AG08396 (cell line): ENCODE measurements at places on chromosomes 3 and 15.
A peak's percentile ranks its signal among the peaks of the same experiment; 100 is the strongest.

- DNase-seq = peak; percentile 73
These were observed 6.5 kb upstream of the DNASE1L3 start for GRCh38 chr3:58217209-58217811.

DNA sequence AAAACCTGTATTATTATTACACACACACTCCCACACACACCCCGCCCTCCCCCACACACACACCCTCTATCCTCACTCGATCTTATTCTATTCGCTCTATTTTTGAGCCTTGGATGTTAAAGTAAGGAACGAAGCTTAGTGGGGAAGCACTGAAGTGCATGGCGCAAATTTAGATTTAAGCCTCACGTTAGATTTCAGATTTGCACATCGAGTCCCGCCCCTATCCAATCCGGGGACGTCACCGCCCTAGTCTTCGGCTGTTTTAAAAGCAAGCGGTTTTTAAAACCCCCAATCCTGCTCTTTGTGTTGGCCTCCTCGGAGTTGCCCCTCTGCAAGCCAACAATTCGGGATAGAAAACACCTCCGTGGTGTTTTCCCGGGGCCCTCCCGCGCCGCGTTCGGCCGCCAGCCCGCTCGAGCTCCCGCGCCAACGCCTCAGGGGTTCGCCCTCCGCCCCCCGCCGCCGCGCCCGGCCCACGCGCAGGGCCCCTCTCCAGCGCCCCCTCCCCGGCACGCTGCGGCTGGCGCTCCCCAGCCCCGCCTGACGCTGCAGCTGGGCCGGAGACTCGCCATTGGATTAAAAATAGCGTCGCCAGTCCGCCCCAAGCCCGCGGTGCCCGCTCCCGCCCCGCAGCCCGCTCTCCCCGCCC is at the start of gene USP13:
TSS of gene USP13 (plus strand) at position 594 of the 649 bp plus-strand sequence. CDS start 186 bp downstream, outside the sequence.
- peak; percentile 88 for DNase-seq

DNA sequence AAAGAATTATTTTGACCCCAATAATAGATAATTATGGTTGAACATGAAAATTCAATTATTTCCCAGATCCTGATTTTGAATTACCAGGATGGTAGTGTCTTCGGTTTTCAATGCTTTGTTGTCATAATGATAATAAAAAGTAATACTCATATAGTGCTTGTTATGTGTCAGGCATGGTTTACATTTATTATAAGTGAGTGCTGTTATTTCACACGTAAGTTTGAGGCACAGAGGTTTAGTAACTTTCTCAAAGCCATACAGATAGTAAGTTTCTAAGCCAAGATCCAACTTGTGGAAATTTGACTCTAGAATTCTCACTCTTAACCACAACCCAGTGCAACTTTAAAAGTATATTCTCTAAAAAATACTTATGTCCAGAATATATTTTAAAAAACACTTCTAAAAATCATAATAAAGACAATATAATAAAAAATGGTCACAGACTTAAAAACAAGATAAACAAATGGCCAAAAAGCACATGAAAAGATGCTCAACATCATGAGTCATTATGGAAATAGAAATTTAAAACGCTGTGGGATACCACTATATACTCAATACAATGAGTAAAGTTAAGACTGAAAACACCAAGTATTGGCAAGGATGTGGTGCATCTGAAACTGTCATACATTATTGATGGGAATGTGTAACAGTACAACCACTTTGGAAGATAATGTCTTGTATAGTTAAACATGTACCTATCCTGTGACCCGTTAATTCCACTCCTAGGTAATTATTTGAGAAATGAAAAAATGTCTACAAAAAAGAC is 45.2 kb downstream of the SPRED1 start:
- DNase-seq = no peak

- DNase-seq = peak; percentile 44
These were observed 215.2 kb upstream of the PRICKLE2 start for GRCh38 chr3:64440498-64440897.

DNA sequence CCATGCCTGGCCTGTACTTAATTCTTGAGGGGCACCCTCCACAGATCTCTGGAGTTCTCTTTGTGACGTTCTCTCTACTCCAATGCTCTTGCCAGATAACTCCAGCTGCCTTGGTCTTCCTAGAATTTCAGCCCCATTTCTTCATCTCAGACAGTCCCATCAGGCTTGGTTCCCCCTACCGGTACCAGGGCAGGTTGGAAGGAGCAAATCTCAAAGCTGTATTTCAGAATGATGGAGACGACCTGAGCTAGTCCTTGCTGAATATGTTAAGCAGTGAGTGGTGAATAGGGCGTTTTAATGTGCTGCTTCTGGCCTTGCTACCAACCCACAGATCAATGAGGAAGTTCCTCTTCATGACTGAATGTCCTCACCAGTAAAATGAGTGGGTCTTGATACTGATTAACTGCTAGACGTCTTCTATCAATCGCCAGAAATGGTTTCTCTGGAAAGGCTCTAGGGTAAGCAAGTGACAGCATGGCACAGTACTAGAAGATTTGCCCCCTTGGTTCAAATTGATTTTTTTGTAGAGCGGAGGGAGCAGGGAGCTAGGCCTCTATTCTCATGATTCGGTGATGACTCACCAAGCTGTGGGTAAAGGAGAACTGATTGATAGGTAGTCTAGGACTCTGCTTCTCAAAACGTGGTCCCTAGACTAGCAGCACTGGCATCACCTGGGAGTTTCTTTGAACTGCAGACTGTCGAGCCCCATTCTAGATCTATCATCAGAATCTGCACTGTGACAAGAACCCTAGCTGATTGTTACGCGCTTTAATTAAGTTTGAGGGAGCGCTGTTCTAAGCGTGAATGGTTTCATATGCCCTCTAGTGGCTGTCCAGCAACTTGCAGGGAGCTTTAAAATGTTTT is 67.8 kb downstream of the UBP1 start:
- DNase-seq = peak; percentile 31
